NCI-H1436 treated with DMSO at 0.1 percent for 48 hours (cell line): ENCODE measurements at places on chromosomes 1 and 21.
A peak's percentile ranks its signal among the peaks of the same experiment; 100 is the strongest.

DNA sequence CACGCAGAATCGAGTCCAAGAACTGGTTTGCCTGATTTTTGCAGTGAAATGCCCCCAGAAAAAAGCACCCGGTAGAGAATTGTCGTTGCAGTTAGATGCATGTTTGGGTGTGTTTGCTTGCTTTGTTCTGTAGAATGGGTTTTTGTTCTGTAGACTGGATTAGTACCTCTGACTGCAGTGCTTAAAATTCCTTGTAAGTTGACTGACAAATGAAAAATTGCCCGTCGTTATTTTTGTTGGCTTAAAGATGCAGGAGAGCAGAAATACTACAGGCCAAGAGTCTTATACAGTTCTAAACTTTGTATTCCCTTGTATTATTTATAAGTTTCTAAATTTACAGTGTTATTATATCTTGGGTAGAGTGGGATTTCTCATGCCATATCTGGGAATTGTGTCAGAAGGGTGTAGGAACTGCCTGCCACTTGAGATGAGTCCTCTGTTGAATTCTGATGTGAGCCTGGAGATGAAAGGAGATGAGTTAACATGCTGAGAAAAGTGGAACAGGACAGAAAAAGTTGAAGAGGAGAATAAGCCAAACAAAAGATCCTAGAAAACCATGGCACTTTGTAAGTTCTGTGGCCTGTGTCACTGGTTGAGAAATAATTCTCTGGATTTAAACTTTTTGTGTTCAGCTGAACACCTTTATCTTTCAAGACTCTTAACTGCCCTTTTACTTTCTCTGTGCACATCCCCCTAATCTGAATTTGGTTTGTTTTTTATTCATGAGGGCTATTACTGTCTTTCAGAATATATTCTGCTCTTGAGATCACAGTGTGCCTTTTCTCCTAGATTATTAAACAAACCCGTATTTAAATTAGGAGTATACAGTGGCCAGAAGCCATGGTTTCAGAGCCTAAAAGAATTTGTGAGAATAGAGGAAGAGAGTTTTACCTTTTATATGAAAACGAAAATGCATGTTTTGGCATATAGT, 1.4 kb downstream of the DESI2 start:
- DNase-seq = no peak

- no peak for DNase-seq
Measured at GRCh38 chr1:39458991-39459390, 32.4 kb upstream of the BMP8A start.

DNA sequence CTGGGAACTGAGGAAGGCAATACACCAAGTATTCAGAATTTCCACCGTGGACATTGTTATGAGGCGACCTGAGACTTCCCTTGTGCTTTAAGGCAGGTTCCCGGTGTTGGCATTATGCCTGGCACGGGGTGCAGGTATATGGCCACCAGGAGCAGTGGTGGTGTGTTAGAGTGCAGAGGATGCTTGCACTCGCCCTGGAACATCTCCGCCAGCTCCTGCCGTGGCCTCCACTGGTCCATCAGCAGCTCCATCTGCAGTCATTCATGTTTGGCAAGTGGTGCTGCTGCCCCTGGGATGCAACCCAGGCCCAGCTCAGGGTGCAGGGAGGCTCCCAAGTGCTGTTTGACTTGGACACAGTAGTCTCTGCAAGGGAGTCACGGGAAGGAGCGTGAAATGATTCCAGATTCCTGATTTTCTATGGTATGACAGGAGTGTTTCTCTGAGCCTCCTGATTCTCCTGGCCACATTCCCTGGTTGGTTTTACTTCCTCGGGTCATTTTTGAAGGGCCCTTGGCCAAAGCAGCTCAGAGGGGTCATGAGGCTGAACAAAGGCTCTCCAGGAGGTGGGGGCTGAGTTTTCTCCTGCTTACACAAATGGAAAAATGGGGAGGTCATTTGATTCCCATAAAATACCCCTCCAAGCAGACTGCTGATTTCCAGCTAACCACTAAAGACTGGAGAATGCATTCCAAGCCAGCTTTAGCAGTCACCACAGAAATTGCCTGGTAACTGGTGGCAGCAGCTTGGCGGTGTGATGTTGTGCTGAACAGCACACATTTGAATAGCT, 60.4 kb upstream of the PSEN2 start:
- DNase-seq = no peak

DNA sequence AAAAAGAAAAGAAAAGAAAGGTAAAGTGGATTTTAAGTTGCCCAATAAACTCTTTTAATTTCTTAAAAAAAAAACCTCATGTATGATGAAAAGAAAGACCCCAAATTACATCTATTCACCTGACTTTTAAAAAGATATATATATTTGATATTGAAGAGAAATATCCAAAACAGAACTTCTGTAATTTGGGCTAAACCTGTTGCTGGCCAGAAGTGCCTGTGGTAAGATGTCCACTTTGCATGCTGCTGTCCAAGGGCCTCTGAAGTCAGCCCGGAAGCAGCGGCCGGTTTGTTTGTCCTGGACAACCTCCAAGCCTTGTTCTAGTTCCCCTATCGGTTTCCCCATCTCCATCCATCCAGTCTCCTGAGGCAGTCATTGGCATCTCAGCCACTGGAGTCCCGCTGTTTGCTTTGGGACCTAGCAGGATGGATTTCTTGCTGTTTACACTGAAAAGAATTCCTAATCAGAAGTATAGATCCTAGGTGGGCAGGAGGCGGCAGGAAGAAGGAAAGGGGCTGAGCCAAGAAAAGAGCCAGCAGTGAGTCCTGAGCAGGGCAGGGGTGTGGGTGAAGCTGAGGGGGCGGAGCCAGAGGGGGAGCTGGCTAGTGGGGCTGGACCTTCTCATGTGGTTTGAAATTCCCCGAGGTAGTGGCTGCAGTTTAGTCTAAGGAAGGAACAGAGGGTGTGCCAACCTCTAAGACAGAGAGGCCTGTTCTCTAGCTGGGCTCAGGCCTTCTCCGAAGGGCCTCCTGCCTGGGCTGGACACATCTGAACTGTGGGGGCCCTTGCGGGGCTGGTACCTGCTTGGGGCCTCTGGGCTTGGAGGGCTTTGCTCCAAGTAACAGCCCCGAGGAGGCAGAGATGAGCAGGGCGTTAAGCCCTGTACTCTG, 3.3 kb downstream of the NCMAP start:
- DNase-seq = no peak

DNA sequence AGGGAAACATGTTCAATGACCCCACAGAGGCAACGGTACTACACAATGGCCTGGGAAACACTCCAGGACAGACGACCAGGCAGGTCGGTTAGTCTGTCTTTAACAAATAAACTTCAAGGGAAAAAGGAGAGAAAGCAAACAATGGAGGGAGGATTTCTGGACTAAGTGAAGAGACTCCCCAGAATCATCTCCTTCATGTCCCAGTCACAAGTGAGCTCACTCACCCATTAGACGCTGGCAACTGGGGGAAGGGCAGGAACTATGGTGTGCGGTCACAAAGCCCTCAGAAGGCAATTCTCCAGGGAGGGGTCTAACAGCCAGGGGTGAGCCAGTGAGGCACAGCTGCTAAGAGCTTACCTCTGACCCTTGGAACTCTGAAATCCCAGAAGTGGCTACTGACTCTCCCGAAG, 55.7 kb upstream of the NADK start:
- DNase-seq = no peak

DNA sequence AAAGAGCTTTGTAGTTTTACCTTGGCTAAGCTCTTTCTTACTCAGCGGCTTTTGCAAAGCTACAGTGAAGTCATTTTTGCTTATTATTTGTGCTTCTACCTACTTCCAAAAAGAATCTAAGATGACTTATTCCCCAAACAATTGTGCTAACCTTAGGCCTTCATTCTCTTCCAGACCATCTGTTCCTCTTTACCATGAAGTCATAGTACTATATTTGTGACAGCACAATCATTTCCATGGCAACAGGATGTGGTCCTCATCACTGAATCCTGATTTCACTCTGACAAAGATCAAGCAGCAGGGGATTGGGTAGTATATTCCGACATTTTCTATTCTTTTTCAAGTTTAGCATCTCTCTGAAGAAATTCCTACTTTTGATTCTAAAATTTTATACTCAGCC, 24.8 kb upstream of the NMNAT2 start:
- no peak for DNase-seq

- no peak for DNase-seq
Measured at GRCh38 chr1:207981976-207982375, 71.1 kb upstream of the CD34 start.

DNA sequence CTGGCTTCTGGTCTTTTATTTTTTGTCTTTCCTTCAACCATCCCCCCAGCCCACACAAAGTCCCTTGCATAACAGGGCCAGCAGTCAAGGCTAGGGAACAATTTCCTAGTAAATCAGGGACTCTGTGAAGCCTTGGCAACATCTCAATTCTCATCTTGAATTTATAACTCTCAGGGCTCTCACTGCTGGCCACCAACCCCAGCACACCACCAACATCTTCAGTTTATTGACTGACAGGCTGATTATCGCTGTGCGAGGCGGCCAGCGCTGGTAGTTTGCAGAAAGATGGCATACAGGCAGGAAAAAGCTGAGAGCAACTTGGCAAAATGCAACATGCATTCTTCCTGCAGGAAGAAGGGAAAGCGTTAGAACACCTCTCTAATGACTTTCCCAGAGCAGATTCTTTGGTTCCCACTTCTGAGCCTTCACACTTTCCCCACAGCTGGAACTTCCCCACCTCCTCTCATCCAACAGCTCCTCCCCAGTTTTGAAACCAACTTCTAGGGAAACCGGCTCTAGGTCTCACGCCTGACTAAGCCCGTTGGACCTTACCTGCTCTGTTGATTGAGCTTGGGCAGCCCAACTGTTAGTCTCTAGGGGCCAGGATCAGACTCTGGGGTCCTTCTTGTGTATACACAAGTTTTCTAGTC, 26.3 kb upstream of the CSF1 start:
- no peak for DNase-seq

DNA sequence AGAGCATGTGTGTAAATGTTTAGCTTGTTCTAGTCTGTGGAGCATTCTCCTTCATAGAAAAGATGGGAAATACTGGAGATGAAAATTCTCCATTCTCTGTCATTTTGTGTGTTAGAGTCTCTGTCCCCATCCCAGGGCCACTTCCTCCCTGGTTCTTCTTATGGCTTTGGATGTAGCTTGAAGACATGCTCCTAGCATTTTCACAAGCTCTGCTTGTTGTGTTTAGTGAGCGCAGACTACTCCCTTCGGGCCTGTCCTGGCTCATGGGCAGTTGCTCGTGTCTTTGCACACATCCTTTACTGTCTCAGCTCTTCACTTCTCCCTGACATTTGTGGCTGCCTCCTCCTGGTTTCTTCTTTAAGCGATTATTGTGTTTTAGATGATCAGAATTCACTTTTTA, 30.4 kb downstream of the MAPKAPK2 start:
- DNase-seq = no peak

DNA sequence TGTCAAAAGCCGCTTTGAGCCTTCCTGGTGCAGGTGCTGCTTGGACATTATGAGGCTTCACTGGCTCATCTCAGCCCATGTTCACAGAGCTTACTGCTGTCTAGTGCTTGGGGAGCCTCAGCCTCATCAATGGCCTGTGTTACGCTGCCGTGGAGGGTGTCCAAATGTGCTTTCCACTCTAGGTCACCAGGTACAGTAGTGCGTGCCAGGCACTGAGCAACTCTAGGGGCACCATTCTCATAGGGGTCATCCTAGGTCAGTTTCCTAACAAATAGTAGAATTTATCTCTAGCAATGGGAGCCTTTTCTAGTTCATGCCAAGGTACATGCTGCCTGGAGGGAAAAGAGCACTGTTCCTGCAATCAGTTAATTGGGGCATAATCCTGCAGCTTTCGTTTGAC, 193.8 kb downstream of the DYRK1A start:
- DNase-seq = no peak

DNA sequence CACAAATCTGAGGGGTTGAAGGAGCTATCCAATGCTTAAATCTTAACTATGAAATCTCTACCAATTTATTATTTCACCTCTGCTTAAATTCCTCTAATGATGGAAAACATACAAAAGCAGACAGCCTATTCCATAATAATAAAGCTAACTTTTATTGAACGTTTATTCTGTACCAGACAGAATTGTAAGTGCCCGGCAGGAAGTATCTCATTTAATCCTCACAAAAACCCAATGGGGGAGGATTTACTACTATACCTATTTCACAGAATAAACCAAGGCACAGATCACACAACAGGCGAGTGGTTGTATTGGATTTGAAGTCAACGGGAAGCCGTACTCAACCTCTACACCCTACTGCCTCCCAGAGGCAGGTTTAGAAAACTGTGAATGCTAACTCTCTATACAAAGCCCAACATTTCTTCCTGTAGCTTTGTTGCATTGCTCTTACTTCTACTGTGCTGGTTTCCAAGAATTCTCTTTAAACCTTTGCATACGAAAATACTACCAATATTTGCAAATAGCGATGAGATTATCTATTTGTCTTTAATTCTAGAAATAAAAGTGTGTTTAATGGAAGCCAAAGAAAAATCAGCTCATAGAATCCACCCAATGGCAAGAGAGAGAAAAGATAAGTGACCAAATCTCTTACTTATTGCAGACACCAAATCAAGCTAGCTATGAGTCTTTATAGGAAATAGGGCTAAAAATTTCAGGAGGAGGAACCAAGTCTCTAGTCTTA, 33.5 kb upstream of the C1orf53 start:
- DNase-seq = peak; percentile 41

DNA sequence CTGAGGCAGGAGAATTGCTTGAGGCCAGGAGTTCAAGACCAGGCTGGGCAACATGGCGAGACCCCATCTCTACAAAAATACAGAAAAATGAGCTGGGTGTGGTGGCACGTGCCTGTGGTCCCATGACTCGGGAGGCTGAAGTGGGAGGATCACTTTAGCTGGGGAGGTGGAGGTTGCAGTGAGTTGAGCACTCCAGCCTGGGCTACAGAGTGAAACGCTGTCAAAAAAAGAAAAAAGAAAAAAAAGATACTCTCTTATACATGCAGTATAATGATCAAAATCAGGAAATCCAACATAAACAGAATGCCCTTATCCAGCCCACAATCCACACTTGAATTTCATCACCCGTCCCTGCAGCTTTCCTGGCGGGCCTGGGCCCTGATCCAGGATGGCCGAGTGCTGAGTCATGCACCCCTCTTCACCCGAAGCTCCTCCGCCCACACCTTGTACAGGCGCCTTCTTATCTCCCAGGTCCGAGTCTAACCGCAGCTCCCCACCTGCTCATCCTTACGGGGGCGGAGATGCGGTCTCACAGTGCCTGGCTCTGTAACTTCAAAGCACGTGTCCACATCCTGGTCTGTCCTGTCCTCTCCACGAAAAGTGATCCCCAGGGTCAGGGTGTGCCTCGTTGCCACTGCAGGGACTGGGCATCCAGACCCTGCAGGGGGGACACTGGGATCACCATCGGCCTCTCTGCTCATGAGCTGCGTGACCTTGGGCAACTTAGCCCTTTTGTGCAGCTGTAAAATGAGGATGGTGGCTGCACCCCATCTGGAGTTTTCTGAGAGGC, 120.2 kb upstream of the SLC45A1 start:
- DNase-seq = no peak

GRCh38 chr21:34992736-34993398, 56.2 kb downstream of the RUNX1 start:
- DNase-seq = no peak

GRCh38 chr21:20949884-20950283, 48.3 kb upstream of the NCAM2 start:
- no peak for DNase-seq

- DNase-seq = no peak
Measured at GRCh38 chr1:179143322-179143721, 61.5 kb downstream of the TOR3A start.
